Tibial nerve (tissue), 4 donors: ENCODE measurements at places on chromosomes 16 and 17. TPM values are rescaled to one million over a fixed set of nuclear protein-coding genes. Genes with fewer than 3 reads are reported as not detected.

DNA sequence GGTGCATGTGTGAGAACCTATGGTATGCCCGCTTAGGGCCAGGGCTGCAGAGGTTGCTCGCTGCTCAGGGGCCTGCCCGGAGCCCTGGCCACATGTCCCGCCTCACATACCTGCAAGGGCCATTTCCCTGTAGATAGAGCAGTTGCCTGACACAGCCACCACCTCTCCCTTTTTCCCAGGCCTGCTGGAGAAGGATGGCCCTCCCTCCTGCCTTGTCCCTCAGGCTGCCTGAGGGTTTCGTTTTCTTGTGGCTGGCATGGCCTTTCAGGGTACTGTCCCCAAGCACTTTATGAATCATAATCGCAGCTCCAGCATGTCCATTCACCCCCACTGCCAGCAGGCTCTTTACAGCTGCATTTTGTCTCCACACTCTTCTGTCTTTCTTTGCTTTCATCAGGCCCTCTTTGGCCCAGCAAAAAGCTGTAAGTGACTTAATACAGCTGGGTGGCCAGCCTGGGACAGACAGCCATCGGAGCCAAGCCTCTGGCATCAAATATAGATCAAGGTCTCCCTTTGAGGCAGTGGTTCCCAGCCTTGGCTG is 65.7 kb downstream of the MPRIP start:
- DNase-seq = no peak

The SNX11 gene
- total RNA-seq = 10.0 TPM

The KIF22 gene
- total RNA-seq = 40.2 TPM

DNA sequence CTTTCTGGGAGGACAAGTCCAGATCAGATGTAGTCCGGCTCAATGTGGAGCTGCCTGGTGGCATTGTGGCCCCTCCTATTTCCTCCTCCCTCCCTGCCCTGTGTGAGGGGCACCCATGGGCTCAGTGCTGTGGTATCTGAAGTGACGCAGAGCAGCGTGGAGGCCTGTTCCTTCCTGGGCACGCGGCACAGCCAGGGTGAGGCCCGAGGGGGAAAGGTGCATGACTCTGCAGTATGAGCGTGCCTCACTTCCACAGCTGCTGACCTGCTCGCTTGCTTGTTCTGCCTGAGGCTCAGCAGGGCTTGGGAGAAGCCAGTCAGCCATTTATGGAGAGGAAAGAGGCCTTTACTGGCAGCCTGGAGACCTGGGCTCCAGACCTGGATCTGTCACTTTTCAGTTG is 11.7 kb downstream of the TMEM238L start:
- no peak for DNase-seq

The NPIPB9 gene
- total RNA-seq = 8.4 TPM

The TM4SF5 gene
- not detected for total RNA-seq

- no peak for DNase-seq
These were observed 261.5 kb upstream of the RPL38 start for GRCh38 chr17:73941919-73942530.

DNA sequence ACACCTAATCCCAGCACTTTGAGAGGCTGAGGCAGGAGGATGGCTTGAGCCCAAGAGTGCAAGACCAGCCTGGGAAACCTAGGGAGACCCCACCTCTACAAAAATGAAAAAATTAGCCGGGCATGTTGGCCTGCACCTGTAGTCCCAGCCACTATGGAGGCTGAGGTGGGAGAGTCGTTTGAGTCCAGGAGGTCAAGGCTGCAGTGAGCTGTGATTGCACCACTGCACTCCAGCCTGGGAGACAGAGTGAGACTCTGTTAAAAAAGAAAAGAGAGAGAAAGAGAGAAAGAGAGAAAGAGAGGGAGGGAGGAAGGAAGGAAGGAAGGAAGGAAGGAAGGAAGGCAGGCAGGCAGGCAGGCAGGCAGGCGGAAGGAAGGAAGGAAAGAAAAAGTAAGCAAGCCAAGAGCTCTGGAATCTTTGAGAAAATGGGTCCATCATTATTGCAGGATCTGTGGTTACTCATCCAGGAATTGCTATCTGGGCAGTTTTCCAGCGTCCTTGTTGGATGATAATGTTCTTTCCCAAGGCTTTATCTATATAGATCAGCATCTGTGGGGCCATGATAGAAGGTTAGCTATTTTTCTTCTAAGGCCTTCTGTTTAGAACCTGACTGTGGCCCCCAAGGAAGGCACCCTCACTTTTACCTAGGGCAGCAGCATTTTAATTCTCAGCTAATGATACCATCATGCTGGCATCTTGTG is 533.2 kb upstream of the CDH5 start:
- DNase-seq = no peak

- DNase-seq = no peak
These were observed 9.4 kb upstream of the TEDC2 start for GRCh38 chr16:2450535-2450934.

- DNase-seq = no peak
These were observed 15.0 kb downstream of the B9D1 start for GRCh38 chr17:19347323-19348080.

The EIF3CL gene
- 185 TPM for total RNA-seq

GRCh38 chr16:55436587-55436986 is 42.4 kb upstream of the MMP2 start:
- no peak for DNase-seq

The ZNF597 gene
- 2.2 TPM for total RNA-seq

The MRPL27 gene
- 32.4 TPM for total RNA-seq

DNA sequence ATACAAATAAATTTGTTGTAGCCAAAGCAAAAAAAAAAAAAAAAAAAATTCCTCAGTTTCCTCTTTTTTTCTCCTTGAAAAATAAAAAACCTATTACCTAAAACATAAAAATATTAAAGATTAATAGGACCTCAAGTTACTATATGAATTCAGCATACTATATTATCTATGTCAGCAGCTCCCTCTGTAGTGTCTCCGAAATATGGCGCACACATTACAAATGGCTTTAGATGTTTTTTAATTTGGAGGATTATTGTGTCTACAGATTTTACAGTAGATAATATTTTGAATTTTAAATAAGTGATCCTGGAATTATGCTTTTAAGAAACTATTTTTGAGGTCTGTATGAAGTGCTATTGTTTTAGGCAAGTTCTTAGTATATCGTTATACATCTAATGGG is 94.4 kb downstream of the NLK start:
- no peak for DNase-seq

DNA sequence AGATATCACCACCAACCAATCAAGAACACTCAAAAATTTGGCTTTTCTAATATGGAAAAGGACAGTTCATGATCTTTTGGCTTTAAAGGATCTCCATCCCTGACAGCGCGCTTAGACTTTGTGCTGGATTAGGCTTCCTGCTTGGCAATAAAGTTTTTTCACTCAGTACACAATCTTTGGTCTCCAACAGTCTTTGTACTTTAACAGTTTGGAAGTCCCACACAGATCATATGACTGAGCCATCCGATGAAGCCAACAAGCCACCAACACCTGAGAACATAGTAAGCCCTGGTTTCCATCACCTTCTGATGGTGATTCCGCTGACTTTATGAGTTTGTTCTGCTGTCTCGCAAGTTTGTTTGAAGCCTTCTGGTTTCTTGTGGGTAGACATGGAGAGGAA is 34.3 kb downstream of the SMURF2 start:
- DNase-seq = no peak

DNA sequence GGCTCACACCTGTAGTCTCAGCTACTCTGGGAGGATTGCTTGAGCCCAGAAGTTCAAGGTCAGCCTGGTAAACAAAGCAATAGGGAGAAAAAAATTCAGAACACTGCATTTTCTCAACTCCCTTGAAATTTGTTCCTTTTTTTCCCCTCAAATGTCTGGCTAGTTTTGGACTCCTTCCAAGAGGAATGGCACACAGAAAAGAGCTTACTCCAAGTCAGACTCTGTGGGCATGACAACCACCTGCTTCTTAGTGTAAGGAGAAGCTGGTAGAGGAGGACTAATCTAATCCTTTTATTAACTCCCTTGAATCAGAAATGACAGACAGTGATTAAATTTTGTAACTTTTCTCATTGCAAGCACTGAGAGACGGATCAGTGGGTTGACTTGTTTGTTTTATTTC is 27.9 kb upstream of the HYDIN start:
- DNase-seq = no peak

DNA sequence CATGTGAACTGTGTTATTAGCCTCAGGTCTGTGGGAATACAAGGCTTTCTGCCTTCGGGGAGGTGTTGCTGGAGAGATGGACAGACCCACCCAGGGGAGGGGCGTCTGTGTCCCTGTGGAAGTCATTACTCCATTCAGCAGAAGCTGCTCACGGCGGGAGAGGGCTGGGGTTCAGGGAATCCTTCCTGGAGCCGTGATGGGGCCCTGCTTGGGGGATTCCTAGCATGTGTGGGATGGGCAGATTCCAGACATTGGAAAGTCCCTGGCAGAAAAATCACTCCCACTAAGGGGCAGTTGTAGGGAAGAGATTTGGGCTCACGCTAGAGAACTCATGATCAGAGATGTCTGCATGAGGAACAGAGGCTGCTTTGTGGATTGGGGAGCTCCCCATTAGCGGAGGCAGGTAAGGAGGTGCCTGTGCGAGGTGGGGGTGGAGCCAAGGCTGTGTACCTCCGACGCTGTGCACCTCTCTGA is 56.3 kb upstream of the IL34 start:
- peak; percentile 22 for DNase-seq

DNA sequence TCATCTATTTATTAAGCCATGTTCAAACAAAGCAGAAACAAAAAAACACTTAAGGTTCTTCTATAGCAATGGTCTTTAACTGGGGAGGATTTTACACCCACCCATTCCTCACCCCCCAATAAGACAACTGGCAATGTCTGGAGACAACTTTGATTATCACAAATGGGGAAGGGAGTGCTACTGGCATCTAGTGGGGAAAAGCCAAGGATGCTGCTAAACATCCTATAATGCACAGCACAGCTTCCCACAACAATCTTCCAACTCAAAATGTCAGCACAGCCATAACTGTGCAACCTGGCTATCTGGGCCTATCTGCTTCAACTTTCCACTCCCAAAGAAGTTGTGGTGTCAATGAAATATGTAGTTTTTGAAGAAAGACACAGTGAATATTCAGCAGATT is 1044.4 kb downstream of the CDH8 start:
- DNase-seq = no peak

The KIF2B gene
- total RNA-seq = not detected

- no peak for DNase-seq
These were observed 21.6 kb downstream of the PRKCB start for GRCh38 chr16:23857256-23857880.

DNA sequence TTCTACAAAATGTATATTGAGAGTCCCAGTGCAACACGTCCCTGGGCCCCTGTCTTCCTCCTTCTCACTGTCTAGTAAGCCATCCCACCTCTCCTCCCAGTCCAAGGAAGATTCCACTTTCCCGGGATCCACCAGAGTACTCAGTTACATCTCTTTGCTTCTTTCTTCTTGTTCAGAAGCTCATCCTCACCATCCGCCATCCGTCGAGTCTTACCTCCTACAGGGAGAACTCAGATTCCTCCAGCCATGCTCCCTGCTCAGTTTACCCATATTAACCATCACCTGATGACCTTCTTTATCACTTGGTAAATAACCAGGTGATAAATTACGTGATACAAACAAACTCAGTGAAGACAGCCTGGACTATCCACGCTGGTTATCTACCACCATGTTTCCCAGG is 57.1 kb downstream of the CYTH1 start:
- DNase-seq = no peak

The ABCC11 gene
- not detected for total RNA-seq

DNA sequence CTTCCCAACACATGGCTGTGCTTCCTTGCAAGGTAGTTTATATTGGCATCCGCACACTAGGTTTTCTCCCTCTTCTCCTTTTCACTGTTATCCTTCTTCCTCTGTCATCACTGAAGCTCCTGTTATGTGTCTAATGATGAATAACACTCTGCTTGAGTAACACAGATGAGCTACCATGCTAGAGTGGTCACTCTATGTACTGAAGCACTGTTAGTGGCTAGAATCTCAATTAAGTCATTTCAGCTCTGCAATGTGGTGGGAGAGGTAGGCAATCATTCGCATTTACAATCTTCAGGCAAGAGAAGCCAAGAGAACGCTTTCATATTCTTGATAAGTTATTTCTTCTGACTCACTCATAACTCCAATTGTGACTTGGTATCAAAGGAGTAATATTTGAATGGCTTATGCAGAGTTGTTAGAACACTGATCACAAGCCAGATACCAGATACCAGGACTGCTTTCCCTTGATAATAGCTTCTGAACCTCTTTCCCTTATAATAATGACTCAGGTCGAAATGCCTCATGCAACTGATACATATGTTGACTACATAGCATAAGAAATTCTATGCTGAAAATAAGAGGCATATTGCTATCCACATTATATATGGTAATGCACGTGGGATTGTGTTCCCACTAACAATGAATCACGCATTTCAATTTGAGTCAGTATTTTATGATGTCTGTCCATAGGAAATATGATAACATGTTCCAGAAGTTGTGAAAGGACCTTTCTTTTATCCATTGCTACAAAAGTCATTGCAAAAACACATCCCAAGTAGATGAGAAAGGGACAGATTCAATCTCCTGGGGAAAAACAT is 158.0 kb upstream of the HS3ST3A1 start:
- DNase-seq = no peak

GRCh38 chr17:82097184-82097918 is 685 bp downstream of the FASN start:
- no peak for DNase-seq

- no peak for DNase-seq
These were observed 18.6 kb upstream of the COL1A1 start for GRCh38 chr17:50219939-50220465.

GRCh38 chr17:31631766-31632165 is 227.3 kb downstream of the COPRS start:
- DNase-seq = no peak

DNA sequence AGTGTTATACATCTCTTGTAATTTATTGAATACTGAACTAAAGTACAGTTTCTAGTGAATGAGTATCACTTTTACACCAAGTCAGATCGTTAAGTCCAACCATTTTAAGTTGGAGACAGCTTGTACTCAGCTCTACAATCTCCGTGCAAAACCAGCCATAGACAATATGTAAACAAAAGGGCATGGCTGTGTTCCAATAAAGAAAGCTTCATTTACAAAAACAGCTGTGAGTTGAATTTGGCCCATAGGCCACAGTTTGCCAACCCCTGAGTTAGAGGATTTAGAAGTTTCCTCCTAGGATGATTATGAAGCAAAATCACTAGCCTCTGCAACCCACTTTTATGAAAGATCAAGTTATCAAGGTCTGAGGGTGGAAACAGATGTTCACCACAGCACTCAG is 105.7 kb upstream of the RCVRN start:
- DNase-seq = no peak
